ACHN (cell line): ENCODE measurements at places on chromosomes 16 and 17.

DNA sequence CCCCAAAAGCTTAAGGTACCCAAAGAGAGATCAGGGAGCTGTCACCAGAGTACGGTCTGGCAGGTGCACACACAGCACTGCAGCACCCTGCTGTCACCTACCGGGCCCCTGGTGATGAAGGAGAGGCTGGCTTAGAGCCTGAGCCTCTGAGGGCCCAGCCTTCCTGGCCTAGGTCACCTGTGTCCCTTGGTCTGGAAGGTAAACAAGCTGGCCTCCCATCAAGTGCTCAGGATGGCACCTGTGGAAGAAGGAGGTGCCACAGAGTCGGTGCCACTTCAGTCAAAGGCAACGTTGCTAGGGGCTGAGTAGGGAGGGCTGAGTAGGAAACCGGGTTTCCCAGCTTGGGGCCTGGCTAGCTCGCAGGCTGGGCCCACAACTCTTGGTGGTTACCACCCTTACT, 70.7 kb downstream of the COG7 start:
- no peak for DNase-seq

DNA sequence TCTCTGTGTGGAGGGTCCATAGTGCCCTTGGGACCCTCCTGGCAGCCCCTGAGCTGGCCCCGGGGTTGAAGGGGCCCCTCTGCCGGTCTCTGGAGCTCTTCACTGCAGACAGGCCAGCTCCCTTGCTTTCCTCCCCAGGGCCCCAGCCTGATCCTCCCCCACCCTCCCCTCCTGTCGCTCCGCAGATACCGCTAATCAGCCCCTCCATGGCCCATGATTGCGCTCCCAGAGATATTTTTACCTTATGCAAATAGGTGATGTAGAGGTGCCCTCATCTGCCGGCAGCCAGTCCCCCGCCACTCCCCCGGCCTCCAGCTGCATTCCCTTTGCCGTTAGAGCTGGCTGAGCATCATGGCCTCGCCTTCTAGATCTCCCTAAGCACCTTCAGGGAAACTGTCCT, 9.2 kb downstream of the MMP15 start:
- no peak for DNase-seq

DNA sequence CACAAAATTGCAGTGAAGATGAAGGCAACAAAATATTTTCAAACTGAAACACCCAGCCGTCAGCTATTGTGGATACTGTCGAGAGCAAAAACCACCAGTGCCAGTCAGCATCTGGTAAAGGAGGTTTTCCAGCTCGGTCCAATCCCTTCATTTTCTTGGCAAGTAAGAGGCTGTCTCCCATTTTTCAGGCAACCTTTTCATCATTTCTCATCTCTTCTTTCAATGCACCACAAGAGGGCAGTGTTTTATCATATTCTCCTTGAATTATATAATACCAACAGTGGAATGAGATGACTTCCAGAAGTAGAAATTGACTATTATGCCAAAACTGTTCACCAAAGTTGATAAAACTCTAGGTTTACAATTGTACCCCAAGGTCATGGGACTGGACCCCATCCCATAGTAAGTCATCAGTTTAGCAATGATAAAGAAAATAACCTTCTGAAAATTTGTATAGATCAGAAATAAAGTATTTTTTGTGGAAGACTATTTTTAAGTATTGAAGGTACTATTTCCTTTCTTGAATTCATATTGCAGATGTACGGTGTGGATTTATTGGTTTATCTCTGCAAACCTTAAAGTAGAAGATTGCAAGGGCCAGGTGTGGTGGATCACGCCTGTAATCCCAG, 16.8 kb downstream of the NQO1 start:
- peak; percentile 82 for DNase-seq

DNA sequence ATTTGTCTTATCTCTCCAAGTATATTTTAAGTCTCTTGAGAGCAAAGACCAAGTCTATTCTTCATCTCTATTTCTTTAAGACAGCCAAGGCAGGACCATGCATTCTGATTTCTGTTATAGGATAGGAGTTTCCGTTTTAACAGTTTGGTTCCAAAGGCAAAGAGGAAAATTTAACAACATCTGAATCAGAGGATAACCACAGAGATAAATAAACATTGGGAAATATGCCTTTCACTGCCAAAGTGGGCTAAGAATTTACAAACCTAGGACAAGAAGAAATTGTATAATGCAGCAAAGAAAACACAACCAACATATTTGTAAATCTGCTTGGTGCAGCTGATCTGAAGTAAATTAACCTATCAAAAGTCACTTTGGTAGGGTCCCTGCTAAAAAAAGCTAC, 37.7 kb downstream of the USP32 start:
- DNase-seq = no peak

DNA sequence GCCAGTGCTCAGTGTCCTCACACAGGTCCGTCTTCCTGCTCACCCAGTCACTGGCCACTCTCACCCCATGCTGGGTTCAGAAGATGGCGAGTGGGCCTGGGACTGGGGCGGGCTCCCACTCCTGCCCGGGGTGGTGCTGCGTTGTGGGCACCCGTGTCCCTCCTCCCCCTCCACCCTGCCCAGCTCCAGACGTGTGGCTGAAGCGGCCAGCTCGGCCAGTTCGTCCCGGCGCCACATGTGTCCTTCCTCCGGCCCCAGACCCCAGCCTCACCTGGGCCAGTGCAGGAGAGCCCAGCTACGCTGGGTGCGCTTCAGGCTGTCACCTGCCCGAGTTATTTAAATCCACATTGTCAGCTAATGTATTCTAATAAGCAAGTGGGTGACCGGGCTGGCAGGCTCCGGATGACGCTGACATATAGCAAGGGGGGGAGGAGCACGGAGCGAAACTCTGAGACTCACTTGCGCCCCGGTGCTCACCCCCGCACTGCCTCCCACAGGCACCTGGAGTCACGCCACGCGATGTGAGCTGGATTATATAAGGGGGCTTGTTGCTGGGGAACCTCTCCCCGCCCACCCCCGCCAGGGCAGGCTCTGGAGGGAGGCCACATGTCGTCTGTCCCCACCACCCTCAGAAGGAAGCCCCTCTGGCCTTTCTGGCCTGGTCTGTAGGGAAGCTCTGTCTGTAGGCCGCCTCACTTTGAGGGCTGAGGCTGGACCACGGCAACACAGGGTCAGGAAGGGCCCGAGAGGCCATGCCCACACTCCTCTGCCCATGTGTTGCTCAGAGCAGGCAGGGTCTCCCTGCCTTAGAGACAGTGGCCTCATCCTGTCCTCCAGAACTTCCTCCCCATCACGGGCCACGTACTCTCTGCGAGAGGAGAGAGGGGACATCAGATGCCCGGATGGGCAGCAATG, 7.1 kb upstream of the BAIAP2 start:
- no peak for DNase-seq

- no peak for DNase-seq
These were observed 44.7 kb downstream of the MIS12 start for GRCh38 chr17:5531085-5531418.

DNA sequence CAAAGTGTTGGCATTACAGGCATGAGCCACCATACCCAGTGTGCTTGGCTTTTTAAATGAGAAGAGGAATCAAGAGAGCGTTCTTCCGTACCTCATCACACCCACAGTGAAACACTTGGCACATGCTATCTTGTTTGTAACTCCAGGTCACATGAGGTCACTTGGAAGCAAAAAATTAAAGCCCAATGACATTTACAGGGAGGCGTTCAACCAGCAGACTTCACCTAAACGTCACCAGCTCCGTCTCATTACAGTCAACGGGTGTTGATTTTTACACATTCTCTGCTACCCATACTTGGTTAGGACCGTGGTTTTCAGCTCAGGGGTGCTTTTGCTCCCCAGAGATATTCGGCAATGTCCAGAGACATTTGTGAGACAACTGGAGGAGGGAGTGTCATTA, 127.0 kb downstream of the XYLT1 start:
- DNase-seq = no peak

DNA sequence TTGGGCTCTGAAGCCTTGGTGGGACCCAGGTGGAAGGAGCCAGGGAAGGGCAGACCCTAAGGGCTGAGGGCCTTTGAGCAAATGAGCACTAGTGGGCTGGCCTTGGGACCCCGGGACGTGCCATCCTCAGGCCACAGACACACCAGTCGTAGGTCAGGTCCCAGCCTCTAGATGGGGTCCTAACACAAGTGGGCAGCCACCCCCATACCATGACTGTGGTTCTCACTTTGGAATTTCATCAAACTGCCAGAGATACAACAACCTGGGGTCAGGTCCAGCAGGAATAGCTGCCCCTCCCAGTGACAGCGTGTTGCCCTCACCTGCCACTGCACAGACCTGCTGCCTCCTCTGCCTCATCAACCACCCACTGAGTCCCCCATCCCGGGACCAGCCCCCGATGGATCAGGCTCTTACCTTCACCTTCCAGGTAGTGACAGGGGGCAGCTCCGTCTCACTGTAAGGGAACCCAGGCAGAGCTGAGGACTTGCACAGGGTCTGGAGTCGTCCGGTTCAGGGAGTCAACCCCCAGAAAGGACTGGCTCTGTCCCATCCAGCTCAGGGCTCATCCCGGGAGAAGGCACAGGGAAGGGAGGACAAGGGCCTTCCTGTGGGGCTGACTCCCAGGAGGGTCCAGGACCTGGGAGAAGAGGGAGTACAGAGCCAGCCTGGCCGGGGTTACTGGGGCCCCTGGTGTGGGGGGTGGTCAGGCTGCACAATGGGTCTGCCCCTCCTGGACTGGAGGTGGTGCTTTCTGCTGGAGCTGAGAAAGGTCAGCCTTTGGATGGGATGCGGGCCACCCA, 40.0 kb downstream of the LGALS9 start:
- DNase-seq = no peak

GRCh38 chr17:78140169-78141051, 5.8 kb upstream of the C17orf99 start:
- peak; percentile 95 for DNase-seq

DNA sequence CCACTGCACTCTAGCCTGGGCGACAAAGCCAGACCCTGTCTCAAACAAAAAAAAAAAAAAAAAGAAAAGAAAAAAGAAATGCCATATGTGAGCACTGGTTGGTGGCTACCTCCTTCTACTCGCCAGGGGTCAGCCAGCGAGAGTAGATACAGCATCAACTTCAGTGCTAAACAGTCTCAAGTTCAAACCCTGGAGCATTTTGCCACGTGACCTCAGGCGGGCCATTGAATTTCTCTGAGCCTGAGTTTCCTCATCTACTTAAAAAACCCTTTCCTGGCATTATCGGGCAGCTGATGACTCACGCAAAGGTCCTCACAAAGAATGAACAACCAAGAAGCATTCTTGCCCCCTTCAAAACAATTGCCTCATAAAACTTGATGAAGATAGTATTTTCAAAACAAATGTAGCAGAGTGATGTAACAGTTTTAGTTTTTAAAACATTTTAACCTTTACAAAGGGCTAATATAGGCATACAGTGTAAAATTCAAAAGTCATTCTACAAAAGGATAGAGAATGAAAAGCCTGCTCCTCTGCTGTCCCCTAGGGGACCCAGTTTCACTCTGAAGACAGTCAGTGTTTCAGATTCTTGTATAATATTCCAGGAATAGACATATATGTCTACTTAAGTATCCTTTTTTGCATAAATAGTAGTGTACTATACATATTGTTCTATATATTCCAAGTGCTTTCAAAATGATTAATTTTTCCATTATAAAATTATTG, 28.4 kb downstream of the DNAH2 start:
- DNase-seq = peak; percentile 86

GRCh38 chr16:58421529-58421928, 29.3 kb downstream of the GINS3 start:
- no peak for DNase-seq

DNA sequence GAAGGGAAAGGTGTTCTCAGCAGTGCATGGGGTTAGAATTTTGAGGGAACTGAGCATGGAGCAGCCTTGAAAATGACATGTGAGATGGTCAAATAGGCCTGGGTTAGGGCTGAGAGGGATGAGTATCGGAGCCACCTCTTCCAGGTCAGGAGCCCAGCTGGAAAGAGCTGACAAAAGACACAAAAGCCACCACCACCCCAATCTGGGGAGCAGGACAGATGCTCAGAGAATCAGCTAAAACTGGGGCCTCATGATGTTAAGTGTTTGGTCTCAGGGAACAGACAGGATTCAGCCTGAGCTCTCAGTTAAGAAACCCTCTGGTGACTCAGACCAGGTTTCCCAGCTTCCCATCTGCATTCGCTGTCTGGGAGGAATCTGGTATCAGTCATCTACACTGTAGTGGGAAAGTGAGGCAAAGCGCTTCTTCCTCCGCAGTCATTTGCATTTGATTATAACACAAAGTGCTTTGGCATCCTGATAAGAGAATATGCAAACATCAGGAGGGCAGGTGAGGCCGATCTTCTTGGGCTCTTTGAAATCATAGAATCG, 2.6 kb downstream of the WNT9B start:
- no peak for DNase-seq

- no peak for DNase-seq
These were observed 4.7 kb downstream of the ITGAE start for GRCh38 chr17:3796110-3796821.

DNA sequence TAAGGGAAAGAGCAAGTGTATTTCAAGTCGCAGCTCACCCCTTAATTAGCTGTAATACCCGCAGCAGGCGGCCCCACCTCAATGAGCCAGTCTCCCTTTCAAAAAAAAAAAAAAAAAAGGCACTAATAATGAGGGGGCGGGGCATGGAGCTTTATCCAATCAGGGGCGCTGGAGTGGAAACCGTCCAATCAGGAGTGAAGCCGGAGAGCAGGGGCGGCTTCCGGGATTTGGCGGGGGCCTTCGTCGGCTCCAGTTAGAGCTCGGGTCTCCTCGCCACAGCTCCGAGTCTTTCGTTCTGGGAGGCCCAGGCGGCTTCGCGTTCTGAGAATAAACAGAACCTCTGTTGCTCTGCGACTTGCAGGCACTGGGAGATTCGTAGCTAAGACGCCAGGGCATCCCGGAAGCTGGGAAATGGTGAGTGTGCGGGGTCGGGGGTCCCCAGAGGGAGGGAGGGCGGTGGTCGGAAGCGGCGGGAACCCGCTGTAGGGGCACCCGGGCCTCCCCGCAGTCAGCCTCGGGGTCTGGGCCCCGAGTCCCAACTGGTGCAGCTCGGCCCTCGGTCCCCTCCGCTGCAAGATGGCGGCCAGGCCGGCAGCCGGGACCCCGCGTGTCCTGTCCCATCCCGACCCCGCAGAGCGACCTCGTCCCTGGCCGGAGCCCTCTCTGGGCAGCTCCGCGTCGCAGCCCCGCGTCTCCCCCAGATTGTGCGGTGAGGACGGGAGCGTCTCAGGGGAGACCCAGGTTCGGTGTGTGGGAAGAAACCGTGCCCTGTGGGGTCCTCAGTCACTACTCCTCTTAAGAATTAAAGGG, at the start of gene ZNF267:
TSS of gene ZNF267 (plus strand) at position 252 of the 810 bp plus-strand sequence. CDS start at position 412, 160 bp downstream.
- peak; percentile 96 for DNase-seq

DNA sequence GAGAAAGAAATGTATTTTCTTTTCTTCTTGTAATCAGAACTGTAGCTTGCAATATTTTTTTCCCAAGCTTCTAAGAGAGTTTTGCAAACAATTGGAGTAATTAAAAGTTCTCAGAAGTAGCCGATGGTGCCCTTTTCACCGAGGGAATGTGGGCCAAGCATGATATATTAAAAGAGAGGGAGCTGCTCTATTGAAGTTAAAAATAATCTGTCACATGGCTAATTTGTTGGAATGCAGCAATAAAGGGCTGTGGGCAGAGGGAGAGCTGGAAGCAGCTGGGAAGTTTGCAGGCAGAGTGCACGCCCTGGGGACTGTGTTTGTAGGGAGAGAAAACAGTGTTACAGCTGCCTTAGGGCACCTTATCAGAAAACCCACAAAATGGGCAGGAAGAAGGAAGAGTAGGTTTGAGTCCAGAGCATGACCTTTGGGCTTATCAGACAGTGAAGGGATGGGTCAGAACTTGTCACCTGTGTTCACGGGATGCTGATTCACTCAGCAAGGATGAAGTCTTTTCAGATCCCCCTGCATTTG, 18.5 kb upstream of the TERF2 start:
- DNase-seq = peak; percentile 41
